ENCODE measurements at places on chromosomes 7 and 10.

- no peak for DNase-seq
These were observed 15.2 kb upstream of the TPST1 start for GRCh38 chr7:66189695-66190503.

DNA sequence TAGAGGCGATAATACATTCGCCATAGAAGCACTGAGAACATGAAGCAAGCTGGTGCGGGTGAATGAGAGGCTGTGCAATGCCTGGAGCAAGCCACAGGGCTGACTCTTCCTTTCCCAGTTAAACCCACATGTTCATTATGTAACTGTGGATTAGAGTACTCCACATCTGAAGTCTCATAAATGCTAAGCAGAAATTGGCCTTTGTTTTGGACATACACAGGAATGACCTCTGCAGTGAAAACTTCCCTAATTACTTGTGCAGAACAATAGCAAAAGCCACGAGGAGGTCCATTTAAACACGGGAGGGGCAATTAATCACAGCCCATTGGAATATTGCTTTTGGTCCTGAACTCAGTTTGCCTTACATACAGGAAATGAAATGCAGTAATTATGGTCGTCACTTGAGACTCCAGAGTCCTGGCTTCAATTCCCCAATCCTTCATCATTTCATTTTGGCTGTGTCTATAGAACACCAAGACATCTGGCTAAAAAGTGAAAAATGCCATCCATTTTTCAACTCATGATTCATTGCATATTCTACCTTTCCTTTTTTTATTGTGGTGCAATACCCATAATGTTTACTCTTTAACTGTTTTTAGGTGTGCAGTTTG, 78.7 kb upstream of the CXCL12 start:
- no peak for DNase-seq

- no peak for DNase-seq
These were observed 24.1 kb upstream of the MAT1A start for GRCh38 chr10:80313523-80313922.

- DNase-seq, result no peak
These were observed 261.9 kb downstream of the SNX10 start for GRCh38 chr7:26553582-26553981.

DNA sequence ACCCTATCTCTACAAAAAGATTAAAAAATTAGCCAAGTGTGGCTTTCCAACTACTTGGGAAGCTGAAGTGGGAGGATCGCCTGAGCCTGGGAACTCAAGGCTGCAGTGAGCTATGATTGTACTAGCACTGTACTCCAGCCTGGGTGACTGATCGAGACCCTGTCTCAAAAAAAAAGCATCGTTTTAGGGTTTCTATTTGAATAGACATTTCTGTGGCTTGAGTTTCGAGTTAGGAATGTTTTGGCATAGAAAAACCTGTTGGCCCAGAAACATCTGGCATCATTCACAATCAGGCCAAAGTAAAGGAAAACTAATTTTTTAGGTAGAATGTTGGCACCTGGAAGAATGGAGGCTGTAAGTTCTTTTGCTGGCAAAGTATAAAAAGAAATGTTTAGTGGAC, 72.4 kb downstream of the AUTS2 start:
- no peak for DNase-seq

Data from suppressor macrophage (primary cell).